ENCODE measurements at places on chromosomes 6 and 20.

GRCh38 chr20:40524071-40524470 is 165.0 kb downstream of the MAFB start:
- no peak for DNase-seq

DNA sequence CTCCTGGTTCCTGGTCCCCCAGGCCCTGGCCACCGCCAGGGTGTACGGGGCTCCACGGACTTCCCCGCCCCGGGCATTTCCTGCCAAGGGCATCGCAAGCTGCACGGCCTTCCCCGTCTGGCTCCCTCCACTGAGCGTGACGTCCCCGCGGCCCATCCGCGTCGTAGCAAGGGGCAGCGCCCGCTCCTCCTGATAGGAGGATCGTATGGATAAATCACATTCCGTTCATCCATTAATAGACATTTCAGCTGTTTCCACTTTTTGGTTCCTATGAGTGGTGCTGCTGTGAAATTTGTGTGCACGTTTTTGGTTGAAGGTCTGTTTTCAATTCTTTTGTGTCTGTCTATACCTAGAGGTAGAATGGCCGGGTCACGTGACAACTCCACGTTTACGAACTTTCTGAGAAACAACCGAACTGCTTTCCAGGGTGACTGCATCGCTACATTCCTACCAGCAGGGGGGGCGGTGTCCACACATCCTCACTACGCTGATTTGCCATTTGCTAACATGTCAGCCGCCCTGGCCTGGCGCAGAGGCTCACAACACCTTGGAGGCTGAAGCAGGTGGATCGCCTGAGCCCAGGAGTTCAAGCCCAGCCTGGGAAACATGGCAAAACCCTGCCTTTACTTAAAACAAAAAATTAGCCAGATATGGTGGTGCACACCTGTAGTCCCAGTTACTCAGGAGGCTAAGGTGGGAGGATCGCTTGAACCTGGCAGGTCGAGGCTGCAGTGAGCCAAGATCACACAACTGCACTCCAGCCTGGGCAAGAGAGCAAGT is 37.7 kb downstream of the KCNQ2 start:
- no peak for DNase-seq

- DNase-seq = no peak
These were observed 162.5 kb downstream of the TRMT11 start for GRCh38 chr6:126148853-126149252.

DNA sequence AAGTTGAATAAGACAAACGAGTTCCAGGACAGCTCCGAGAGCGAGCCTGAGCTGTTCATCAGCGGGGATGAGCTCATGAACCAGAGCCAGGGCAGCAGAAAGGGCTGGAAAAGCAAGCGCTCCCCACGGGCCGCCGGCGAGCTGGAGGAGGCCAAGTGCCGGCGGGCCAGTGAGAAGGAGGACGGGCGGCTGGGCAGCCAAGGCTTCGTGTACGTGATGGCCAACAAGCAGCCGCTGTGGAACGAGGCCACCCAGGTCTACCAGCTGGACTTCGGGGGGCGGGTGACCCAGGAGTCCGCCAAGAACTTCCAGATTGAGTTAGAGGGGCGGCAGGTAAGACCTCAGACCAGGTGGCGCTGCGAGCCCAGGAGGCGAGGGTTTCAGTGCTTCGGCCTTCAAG is 56.0 kb upstream of the TMEM181 start:
- DNase-seq = no peak

DNA sequence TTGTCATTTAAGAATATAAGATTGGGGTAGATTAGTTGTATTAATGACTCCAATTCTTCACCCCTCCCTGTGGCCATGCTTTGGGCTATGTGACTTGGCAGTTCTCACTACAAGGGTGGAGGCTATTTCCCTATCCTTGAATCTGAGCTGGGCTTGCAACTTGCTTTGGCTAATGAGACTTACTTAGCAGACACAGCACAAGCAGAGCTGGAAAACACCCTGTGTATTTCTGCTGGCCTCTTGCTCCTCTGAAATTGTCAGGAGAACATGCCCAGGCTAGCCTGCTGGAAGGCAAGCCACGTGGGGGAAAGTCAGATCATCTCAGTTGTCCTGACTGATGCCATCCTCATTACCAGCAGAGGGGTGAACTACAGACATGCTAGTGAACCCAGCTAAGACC is 126.5 kb upstream of the HDGFL1 start:
- no peak for DNase-seq

DNA sequence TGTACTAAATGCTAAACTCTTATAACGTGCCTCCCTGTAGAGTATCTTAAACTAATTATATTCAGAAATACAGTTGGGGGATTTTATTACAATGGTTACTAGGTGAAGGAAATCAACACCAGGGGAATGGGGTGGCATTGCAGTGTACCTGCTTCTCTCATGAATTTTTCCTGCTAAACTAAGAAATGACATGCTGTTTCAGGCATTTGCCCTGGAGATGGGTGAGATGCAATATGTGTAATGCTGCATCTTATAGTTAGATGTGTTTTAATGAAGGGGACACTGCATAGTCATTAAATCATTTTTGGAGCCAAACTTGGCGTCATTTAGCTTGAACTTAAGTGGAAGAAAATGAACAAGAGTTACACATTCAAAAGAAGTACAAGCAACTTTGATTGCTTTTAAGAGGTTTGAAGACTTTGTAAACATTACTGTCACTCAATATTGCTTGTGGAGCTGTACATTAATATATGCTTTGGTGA is 4.3 kb downstream of the EYA4 start:
- no peak for DNase-seq

- DNase-seq = no peak
These were observed 81.1 kb downstream of the PRDM1 start for GRCh38 chr6:106167096-106167814.

DNA sequence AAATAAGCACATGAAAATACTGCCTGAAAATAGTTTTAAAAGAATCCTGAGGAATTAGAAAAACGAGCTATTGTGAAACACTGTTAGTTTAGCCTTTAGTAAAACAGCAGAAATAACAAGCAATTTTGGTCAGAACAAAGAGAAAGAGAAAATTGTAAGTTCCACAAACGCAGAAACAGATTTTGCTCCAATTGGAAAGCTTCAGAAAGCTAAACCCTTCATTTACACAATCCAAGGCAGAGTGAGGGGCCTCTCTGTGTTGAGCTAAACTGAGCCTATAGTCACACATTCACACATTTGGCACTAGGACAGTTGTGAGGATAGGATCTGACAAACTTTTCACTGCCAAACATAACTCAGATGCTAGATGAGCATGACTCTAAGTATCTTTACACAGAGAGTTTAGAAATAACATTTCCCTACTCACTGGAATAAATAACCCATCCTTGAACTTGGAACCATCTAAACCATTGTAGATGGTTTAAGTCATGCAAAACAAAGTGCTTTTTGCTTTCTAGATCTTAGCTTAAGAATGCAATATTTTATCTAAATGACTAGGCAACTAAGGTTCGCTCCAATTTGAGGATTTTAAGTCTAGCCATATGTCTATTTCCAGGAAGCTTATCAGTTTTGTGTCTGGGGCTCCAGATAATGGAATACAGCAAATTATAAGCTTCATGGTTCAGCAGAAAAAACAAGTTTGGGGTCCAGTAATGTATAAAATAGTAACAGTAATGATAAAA is 122.6 kb downstream of the SGK1 start:
- no peak for DNase-seq

- DNase-seq = no peak
These were observed 45.5 kb downstream of the STX11 start for GRCh38 chr6:144195671-144196270.

- DNase-seq = no peak
These were observed 243.8 kb upstream of the PMEPA1 start for GRCh38 chr20:57953638-57954037.

DNA sequence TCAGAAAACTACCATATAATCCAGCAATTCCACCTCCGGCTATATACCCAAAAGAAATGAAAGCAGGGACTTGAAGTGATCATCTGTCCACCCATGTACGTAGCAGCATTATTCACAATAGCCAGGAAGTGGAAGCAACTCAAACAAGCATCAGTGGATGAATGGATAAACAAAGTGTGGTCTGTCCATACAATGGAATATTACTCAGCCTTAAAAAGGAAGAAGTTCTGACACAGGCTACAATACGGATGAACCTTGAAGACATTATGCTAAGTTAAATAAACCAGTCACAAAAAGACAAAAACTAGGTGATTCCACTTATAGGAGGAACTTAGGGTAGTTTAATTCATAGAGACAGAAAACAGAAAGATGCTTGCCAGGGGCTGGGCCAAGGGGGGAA is 76.5 kb downstream of the ATP9A start:
- no peak for DNase-seq

GRCh38 chr6:39166189-39166911 is 51.4 kb upstream of the SAYSD1 start:
- DNase-seq = peak; percentile 86

GRCh38 chr6:84220809-84221409 is 6.5 kb downstream of the CEP162 start:
- DNase-seq = no peak

DNA sequence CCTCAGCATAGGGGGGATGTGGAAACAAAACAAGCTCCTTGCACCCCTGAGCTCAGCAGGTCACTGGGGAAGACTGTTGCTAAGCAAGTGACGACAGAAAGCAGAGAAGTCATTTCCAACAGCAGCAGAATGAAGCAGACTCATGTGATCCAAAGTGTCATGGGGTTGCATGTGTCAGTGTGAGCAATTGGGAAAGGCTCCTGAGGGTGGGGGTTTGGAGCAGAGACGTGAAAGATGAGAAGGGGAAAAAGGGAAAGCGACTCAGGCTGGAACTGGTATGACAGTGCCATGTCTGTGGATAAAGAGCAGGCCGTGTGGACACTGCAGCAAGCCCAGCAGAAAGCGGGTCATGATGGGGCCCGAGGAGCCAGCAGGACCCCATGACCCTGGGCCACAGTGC is 363.9 kb downstream of the PREX1 start:
- no peak for DNase-seq

- no peak for DNase-seq
These were observed 34.2 kb upstream of the B4GALT5 start for GRCh38 chr20:49747707-49748524.

- no peak for DNase-seq
These were observed 7.9 kb upstream of the WFDC10A start for GRCh38 chr20:45621593-45621992.

DNA sequence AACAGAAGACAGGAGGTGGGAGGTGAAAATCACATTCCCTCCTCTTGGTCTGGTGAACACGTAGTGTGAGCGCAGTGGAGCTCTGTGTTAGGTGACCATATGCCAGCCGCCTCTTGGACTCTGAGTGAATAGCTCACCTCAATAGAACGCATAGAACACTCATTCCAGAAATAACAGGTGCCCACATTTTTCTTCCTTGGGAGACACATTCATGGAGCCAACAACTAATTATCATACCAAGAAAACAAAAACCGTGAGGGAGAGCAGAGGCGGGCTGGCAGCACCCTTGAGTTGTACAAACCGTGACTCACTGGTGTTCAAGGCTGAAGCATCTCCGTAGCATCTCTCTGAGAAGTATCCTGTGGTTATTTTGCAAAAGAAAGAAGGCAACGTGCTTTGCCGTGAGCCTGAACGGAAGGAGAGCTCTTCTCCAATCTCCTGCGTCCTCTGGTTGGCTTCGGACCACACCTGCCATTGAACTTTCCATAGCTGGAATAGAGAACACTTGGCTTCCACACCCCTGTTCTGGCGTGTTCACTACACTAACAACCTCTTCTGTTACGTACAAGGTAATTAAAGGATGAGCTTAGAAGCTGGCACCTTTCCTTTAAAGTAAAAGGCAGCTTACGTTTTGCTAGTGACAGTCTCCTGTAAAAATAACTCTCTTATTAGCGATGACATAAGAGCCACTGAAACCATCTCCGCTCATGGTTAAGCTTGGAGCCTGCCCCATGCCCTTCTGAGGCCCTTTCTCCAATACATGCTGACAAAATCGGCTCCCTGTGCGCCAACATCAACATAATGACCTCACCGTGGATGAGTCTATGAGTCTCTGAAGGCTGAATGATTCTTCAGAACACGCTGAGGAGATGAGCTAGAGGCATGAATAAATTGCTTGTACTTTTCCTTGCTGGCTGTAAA is 30.2 kb upstream of the SGK1 start:
- DNase-seq = no peak

GRCh38 chr20:36629719-36630681 is 16.0 kb downstream of the SLA2 start:
- no peak for DNase-seq

- no peak for DNase-seq
These were observed 1.8 kb upstream of the C6orf163 start for GRCh38 chr6:87342829-87343228.

DNA sequence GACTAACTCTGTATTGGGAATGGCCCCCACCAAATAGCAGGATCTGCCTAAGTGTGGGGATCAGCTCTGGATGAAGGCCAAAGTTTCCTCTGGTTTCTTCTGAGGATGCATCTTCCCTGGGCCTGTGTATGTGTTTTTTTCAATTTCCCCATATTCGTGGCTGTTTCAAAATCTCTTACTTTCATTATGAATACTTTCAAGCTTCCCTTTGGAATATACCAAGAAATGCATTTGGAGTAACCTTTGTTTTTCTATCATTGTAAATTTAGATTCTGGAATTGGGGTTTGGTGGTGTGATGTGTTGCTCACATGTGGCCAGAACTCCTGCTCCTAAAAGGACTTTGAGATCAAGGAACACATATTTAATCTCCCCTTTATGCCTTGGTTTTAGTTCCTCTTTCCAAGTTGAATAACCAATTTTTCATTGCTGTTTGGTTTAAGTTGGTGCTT is 8.4 kb downstream of the ENTPD6 start:
- no peak for DNase-seq

- DNase-seq = peak; percentile 96
These were observed 448 bp upstream of the RIN2 start for GRCh38 chr20:19757487-19758132.

DNA sequence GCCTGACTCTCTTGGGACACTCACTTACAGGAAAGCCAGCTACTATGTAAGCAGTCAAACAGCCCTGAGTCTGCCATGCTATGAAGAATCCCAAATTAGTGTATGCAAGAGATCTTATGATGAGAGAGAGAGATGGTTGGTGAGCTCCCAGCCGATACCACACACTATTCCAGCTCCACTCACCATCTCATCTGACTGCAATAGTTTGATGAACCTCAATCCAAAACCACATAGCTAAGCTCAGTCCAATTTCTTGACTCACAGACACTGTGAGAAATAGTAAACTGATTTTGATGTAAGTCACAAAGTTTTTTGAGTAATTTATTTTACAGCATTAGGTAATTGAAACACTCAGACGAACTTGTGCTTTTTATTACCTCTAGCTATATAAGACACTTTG is 441.4 kb downstream of the COL12A1 start:
- no peak for DNase-seq

- no peak for DNase-seq
These were observed 10.1 kb downstream of the SPINT4 start for GRCh38 chr20:45732199-45732598.

DNA sequence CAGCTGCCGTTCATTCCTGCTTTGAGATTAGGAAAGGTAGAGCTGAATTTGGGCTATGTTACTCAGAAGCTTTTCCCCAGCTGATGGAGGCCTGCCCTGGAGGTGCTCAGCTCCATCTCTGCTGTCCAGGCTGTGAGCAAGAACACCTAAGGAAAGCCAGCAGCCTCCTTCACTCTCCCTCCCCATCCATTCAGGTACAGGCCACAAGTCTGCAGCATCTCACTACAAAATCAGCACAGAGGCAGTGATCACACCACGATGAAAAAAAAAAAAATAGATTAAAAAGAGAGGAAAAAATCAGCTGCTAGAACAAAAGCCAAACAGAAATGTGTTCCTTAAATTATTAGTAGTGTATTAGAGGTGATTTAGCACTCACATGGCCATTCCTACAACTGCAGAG is 515.0 kb downstream of the CDH26 start:
- DNase-seq = no peak

GRCh38 chr6:35055891-35056290 is 85.2 kb downstream of the TCP11 start:
- no peak for DNase-seq

GRCh38 chr20:2469991-2470422 is 582 bp downstream of the SNRPB start:
- DNase-seq = peak; percentile 39
